ENCODE measurements at places on chromosomes 2 and 18. TPM values are rescaled to one million over a fixed set of nuclear protein-coding genes. Genes with fewer than 3 reads are reported as not detected.

- no peak overlapping the region for H3K27ac ChIP-seq
- DNase-seq: no peak
- no peak overlapping the region for H3K4me3 ChIP-seq
- peaks cover 21% of the 10 kb centered on the region for H3K27me3 ChIP-seq
Observed at GRCh38 chr2:96120091-96120720, 3.8 kb upstream of the ADRA2B start.

GRCh38 chr2:48691935-48692691 is 63.4 kb downstream of the LHCGR start:
- H3K27me3 ChIP-seq: no peaks in the 10 kb centered on the region
- H3K27ac ChIP-seq: no peak overlapping the region
- DNase-seq: no peak

GRCh38 chr2:120599072-120599471 is 136.6 kb upstream of the GLI2 start:
- DNase-seq: no peak
- peaks cover 4% of the 10 kb centered on the region for H3K36me3 ChIP-seq
- H3K4me1 ChIP-seq: peaks cover 22% of the 10 kb centered on the region
- H3K27ac ChIP-seq: no peak overlapping the region
- H3K27me3 ChIP-seq: peaks cover 6% of the 10 kb centered on the region
- no peak overlapping the region for H3K4me3 ChIP-seq

DNA sequence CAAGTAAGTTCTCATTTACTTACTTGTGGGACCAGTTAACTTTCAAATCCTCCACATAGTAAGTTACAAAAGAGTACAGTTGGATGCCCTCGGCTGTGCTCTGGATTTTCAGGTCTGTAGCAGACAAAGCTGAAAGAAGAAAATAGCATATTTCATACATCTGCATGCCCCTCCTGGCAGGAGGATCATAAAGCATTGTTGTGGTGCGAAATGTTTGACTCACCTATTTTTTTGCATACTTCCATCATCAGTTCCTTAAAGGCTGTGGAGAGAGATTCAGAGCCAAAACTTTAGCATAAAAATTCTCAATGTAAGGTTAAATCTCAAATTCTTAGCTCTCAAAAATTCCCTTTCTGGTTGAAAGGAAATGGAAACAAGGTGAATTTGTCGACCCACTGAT is 70.8 kb upstream of the LPIN2 start:
- DNase-seq: no peak
- no peaks in the 10 kb centered on the region for H3K27me3 ChIP-seq
- H3K27ac ChIP-seq: no peak overlapping the region
- H3K36me3 ChIP-seq: no peaks in the 10 kb centered on the region

- no peaks in the 10 kb centered on the region for H3K36me3 ChIP-seq
- no peaks in the 10 kb centered on the region for H3K4me1 ChIP-seq
- no peak overlapping the region for H3K4me3 ChIP-seq
- no peak for DNase-seq
Observed at GRCh38 chr2:205245001-205245400, 437.3 kb upstream of the NRP2 start.

DNA sequence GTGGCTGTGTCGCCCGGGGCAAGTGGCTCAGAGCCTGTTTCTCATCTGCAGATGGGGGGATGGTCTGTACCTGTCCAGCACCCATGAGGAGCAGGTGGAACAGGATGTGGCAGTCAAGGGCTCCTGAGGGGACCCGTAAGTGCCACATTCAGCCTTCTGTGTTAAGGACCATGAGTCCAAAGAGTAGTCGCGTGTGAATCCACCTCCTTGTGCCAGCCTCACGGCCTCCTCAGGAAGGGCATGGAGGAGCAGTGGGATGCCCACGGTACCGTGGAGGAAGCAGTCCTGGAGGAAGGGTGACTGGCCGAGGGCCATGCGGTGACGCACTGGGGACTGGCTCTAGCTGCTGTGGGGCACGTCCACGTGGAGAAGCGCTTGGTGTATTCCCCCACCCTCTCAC is 61.1 kb downstream of the ODC1 start:
- H3K27me3 ChIP-seq: peaks cover 4% of the 10 kb centered on the region
- no peak for DNase-seq
- no peak overlapping the region for H3K4me3 ChIP-seq
- H3K27ac ChIP-seq: no peak overlapping the region

- DNase-seq: no peak
- no peaks in the 10 kb centered on the region for H3K4me1 ChIP-seq
- H3K27ac ChIP-seq: no peak overlapping the region
- H3K36me3 ChIP-seq: no peaks in the 10 kb centered on the region
- no peaks in the 10 kb centered on the region for H3K27me3 ChIP-seq
- no peak overlapping the region for H3K4me3 ChIP-seq
Observed at GRCh38 chr2:108383146-108383830, 5.5 kb downstream of the SULT1C4 start.

DNA sequence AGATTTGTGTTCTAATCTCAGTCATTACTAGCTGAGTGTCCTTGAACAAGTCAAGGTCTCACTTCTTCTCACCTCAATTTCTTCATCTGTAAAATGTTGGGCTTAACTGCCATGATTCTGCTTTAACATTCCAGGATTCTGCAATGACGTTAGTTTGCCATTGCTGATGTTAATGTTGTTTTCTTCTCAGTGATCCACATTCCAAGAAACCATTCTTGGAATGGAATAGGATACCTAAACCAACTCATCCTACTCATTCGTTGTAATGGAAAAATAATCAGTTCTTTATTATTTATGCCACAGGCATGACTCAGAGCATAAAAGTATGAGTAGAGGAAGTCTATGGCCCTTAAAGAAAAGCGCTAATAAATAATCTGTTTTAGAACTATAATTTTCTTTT is 140.2 kb upstream of the ETAA1 start:
- no peaks in the 10 kb centered on the region for H3K36me3 ChIP-seq
- no peak overlapping the region for H3K4me3 ChIP-seq
- no peak for DNase-seq
- peaks cover 2% of the 10 kb centered on the region for H3K4me1 ChIP-seq
- no peaks in the 10 kb centered on the region for H3K27me3 ChIP-seq

GRCh38 chr2:222878301-222878876 is 17.6 kb downstream of the ACSL3 start:
- no peak overlapping the region for H3K27ac ChIP-seq
- H3K4me3 ChIP-seq: no peak overlapping the region
- DNase-seq: no peak
- no peaks in the 10 kb centered on the region for H3K36me3 ChIP-seq

DNA sequence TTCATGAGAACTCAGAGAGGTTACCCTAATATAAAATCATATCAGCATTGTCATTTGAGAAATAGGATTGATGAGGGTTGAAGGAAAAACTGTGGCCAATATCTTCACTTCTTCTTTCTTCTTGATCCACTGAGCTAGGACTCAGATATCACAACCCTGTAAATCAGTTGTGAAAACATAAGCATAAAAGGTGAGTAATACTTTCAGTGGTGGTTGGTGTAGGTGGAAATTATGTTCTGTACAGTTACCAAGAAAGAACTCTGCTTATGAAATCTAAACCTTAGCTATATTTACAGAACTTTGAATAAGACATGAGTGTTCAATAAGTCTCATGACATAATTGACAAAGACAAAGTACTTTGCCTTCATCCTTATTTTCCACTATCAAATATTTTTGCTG is 56.3 kb downstream of the PAX3 start:
- no peak overlapping the region for H3K4me3 ChIP-seq
- H3K4me1 ChIP-seq: peaks cover 49% of the 10 kb centered on the region
- H3K27me3 ChIP-seq: peaks cover 8% of the 10 kb centered on the region
- peaks cover 5% of the 10 kb centered on the region for H3K36me3 ChIP-seq
- H3K27ac ChIP-seq: no peak overlapping the region

DNA sequence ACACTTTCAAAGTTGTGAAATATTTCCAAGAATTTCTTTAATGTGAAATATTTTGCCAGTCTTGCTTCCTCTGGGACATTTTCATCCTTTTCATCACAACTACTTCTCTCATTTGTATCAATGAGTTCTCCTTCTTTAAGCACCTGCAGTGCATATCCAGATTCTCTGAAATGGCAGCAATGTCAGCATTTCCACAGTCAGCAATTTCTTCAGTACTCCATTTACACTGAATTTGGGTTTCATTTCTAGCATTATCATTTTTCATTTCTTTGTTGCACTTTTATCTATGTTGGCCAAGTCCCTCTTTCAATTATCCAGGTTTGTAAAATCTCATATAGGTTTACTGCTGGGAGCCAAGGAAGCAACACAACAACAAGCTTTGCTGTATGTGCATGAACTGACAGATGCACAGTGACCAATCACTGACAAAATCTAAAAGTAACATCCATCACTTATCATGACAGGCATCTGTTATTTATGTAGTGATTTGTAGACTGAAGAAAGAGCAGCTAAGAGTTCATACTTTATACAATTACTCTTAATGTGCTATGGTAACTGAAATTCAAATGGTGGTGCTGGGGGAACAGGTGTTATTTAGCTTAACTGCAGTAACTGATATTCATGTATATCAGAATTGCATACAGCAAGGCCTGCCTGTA is 43.9 kb downstream of the SS18 start:
- H3K27ac ChIP-seq: no peak overlapping the region
- H3K4me3 ChIP-seq: no peak overlapping the region
- no peaks in the 10 kb centered on the region for H3K27me3 ChIP-seq

DNA sequence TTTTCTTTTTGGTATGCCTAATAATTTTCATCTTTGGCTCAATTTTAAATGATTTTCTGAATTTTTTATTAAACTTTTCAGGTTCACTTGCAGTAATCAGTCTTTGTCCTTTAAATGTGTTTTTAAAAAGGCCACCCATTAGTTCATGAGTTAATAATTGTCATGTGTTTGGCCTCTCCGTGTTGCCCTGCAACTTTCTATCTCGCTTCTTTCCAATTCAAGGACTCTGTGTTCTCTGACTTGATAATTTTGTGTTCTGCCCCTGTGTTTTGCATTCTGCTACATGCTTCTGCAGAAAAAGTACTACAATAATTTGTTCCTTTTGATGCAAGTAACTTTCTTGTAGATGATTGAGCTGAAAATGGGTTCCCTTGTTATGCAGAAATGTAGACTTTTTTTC is 921.4 kb upstream of the LRATD1 start:
- no peaks in the 10 kb centered on the region for H3K4me1 ChIP-seq
- no peak for DNase-seq
- H3K27ac ChIP-seq: no peak overlapping the region
- no peaks in the 10 kb centered on the region for H3K36me3 ChIP-seq
- H3K27me3 ChIP-seq: no peaks in the 10 kb centered on the region
- no peak overlapping the region for H3K4me3 ChIP-seq

DNA sequence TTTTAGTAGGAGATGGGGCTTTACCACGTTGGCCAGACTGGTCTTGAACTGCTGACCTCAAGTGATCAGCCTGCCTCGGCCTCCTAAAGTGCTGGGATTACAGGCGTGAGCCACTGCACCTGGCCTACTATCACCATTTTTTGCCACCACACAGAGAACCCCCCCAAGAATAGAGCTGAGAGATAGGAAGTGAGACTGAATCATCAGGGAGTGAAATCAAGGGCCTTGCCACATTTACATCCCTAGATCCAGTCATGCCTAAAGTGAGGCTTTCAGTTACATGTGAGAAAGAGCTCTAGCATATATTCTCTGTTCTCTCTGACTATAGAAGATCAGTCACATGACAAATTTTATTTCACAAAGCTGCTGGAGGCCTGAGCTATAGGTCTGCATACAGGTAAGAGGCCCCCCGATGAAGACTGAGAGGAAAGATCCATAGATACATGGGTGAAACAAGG is 28.0 kb upstream of the KCMF1 start:
- no peaks in the 10 kb centered on the region for H3K4me1 ChIP-seq
- no peaks in the 10 kb centered on the region for H3K36me3 ChIP-seq
- no peak for DNase-seq

DNA sequence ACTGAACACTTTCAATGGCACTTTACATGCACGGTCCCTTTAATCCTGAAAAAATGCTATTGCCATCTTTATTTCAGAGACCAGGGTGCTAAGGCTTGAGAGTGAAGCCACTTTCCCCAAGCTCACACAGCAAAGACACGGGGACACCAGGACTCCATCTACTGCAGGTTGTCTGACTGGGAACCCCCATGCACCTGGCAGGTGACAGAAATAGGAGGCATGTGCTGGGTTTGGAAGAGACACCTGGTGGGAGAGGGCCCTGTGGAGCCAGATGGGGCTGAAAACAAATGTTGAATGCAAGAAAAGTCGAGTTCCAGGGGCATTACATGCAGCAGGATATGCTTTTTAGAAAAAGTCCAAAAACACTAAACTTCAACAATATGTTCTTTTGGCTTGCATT is 5.2 kb upstream of the EHD3 start:
- no peaks in the 10 kb centered on the region for H3K36me3 ChIP-seq
- H3K27me3 ChIP-seq: no peaks in the 10 kb centered on the region
- DNase-seq: no peak
- peaks cover 3% of the 10 kb centered on the region for H3K4me1 ChIP-seq
- H3K27ac ChIP-seq: no peak overlapping the region
- no peak overlapping the region for H3K4me3 ChIP-seq

GRCh38 chr2:128285329-128285931 is 33.2 kb downstream of the HS6ST1 start:
- H3K4me3 ChIP-seq: peak overlapping the region; percentile 34
- peaks cover 33% of the 10 kb centered on the region for H3K27me3 ChIP-seq
- peaks cover 47% of the 10 kb centered on the region for H3K4me1 ChIP-seq
- DNase-seq: peak; percentile 18
- H3K27ac ChIP-seq: peak overlapping the region; percentile 76
- H3K36me3 ChIP-seq: no peaks in the 10 kb centered on the region

DNA sequence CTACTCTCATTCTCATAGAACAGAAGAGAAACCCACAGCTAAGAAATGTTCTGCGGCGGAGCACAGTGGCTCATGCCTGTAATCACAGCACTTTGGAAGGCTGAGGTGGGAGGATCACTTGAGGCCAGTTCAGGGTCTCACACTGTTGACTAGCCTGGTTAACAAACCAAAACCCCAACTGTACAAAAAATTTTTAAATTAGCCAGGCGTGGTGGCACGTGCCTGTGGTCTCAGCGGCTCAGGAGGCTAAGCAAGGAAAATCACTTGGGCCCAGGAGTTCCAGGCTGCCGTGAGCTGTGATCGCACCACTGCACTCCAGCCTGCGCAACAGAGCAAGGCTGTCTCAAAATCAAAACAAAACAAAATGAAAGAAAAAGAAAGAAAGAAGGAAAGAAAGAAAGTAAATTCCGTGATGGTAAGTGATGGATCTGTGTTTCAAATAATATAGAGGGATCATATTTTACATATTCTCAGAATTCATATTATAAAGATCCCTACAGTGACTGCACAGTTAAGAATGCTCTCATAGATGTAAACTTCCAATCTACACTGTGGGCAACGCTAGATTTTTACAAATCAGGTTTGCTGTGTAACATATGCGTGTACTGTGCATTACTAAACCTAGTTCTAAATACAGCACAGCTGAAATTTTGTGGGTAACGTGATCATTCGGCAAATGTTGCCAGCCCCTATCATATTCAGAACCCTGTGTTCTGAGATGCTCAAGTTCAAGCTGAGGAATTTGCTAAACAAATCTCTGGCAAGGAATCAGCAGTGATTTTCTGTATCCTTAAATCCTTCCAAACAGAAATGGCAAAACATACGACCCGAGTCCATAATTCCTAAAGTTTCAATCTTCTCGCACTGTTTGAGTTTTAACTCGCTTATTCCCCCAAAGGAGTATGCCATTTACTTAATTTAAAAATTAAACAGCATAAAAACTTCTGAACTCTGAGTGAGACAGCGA is 1.2 kb upstream of the RAB12 start:
- H3K4me3 ChIP-seq: peak overlapping the region; percentile 89
- peak overlapping the region; percentile 74 for H3K27ac ChIP-seq
- H3K36me3 ChIP-seq: no peaks in the 10 kb centered on the region
- H3K4me1 ChIP-seq: peaks cover 17% of the 10 kb centered on the region

The SOX11 gene
- 576 TPM for total RNA-seq

The AFF3 gene
- 125 TPM for total RNA-seq

The CAPN14 gene
- total RNA-seq: 0.25 TPM

The KCNJ3 gene
- total RNA-seq: 3.6 TPM

The DQX1 gene
- 0.91 TPM for total RNA-seq

The RRM2 gene
- total RNA-seq: 21.2 TPM
